ENCODE measurements at places on chromosomes 3 and 15. TPM values are rescaled to one million over a fixed set of nuclear protein-coding genes. Genes with fewer than 3 reads are reported as not detected.

DNA sequence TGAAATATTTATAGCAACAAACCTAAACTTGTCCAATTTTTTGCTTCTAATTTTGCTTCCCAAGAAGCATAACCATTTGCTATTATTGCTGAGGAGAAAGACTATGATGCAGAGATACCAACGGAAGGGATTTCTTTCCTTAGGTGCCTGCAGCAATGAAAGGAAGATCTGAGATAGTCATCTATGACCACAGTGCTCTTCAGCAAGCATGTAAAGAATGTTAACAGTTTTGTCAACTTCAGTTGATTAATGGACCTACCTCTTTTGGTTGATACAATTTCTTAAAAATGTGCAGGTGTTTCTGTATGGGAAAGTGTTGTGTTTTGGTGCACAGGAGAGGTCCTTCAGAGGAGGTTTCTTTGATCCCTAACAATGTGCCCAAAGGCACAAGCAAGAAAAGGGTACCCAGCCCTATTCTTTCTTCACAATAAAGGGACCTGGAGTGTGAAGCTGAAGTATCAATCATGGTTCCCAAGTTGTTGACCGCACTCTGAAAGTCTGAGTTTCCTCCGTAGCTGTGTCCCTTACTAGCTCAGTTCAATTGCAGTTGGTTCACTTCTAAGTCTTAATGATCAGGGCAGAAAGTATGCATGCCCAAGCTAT lies 307.7 kb upstream of the KCNH8 start:
- DNase-seq, result no peak

LAMB2 gene
- total RNA-seq, result 336 TPM

DNA sequence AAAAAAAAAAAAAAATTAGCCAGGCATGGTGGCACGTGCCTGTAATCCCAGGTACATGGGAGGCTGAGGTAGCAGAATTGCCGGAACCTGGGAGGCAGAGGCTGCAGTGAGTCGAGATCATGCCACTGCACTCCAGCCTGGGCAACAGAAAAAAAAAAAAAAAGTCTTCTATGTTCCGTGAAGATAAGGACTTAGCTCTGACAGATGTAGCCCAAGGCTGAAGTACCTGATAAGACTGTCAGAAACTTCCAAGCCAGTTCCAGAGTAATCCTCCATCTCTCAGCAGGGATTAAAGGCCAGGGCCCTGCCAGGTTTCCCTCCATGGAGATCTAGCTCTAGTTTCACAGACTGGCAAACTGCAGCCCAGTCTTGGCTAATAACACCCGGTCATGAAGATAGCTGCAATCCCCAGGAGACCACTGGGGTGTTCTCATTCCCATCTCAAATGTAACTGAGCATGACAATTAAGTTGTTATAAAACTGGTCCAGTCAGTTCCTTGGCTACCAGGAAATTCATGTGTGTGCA lies 8.5 kb downstream of the CDCP1 start:
- no peak for DNase-seq

DNA sequence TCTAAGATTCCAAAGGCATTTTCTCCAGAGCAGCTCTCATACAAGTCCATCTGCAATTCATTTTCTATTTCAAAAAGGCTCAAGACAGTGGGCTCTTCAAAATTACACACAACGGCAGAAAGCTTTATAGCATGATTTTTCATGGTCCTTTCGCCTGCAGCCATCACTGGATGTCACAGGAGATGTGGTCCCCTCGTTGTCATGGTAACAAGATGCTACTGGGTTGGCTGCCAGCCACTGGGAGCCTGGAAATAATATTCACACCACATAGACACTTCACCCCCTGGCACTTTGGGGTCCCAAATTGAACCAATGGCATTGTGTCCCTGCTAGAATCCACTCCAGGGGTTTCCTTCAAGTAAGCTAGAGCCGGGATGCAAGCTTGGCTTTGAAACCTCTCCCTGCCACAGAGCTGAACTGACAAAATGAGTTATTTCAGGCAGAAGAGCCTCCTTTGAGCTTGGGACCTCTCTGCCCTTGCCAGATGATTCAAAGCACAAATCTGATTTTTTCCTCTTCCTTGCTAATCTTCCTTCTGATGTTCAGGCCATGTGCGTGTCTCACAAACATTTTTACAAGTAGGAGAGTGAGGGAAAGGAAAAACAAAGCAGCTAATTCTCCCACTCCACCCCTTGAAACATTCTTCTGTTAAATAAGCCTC lies 512.6 kb upstream of the ADAMTS9 start:
- no peak for DNase-seq

- no peak for DNase-seq
These were observed 82.5 kb downstream of the UACA start for GRCh38 chr15:70680817-70681216.
